ENCODE measurements at places on chromosomes 5 and 9.
A peak's percentile ranks its signal among the peaks of the same experiment; 100 is the strongest.

GRCh38 chr5:125536095-125536494, 789.7 kb upstream of the ZNF608 start:
- DNase-seq = no peak

- peak; percentile 44 for DNase-seq
These were observed 491.2 kb downstream of the PSAT1 start for GRCh38 chr9:78788101-78788500.

GRCh38 chr5:173714551-173715428, 98.3 kb upstream of the BOD1 start:
- peak; percentile 86 for DNase-seq

GRCh38 chr9:68808338-68808890, 103.4 kb downstream of the PIP5K1B start:
- DNase-seq = no peak

DNA sequence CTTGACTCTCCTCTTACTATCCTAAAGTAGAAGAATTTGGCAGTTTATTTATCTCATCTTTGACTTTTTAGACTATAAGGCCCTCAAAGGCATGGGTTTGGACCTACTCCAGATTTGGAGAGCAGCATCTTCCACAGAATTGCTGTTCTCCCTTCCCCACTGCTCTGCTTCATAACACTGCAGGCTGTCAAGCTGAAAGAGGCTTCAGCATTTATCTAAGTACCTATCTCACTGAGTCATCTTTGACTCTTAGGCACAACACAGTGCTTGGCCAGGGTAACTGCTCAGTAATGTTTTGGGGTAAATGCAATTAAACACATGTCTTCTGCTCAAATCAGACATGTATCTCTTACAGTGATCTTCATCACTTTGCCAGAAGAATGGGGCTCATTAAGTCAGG, 60.6 kb downstream of the GRIN3A start:
- no peak for DNase-seq

DNA sequence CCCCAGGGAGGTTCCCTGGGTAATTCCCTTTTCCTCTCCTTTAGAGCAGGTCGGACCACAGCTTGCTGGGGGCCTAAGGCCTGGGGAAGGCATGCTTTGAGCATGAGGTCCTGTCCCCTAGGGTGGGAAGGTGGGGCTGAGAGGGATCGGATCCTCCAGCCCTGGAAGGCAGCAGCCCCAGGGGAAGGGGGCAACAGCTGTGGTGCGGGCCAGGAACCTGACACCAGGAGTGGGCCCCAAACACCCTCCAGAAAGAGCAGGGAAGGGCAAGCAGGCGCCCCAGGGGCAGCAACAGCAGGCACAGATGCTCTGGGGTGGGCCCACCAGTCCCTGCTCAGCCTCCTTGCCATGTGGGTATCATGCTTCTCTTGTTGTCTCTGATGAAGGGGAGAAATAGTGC, 3.2 kb upstream of the CORO2A start:
- no peak for DNase-seq

DNA sequence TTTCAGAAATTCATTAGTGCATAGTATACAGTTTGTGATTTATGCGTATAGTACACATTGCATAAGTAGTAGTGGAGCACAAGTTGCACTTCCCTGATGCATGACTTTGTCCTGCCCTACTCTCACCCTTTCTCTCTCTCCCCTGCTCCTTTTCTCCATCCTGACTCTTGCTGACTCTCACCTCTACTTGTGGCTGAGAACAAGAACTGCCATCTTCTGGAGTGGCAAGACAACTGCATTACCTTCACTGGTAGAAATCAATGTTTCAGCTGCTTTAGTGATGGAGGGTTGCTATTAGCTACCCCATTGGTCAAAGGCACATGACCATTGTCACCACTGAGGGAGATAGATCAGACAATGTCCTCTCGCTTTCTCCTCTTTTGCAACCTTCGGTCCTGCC, 26.9 kb downstream of the SPEF2 start:
- DNase-seq = no peak

GRCh38 chr9:93617273-93617672, 40.9 kb downstream of the PHF2 start:
- DNase-seq = no peak

DNA sequence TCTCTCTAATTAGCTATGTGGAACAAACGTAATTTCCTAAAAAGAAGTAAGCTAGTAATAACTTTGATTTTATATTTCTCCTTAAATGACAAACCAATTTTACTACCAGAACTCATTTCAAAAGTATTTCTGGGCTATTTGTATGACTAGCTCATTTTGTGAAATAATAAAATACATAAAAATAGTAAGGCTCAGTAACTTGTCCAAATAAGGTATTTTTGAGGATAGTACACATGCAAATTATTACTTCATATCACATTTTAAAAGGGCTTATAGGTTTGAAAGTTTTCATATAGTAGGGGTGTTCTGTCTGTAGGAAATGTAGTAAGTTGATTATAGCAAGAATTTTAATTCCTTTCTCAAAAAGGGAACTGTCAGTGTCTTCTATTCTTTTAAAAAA, 26.5 kb downstream of the C9orf85 start:
- DNase-seq = no peak

DNA sequence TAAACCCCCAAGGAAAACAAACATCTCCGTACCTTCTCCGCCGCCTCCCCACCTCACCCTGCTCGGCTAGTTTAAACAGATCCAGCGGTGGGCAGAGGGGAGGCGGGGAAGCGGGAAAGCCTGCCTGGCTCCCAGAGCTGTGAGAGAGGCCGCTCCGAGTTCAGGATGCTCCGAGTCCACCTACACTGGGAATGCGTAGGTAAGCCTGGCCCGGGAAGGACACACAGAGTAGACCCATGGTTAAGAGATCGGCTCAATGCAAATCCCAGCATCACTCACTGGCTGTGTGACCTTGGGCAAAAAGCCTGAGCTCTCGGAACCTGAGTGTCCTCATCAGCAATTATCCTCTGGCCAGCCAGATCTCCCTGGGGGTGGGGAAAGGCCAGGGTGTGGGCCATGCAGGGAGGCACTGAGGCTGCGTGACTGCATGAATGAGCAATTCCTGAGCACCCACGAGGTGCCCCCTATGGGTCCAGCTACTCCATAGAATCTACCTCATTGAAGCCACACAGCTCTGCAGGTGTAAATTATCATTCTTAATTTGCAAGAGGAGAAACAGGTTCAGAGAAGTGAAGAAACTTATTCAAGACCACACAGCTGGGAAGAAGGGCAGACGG, 30.5 kb upstream of the LMX1B start:
- no peak for DNase-seq

- peak; percentile 98 for DNase-seq
These were observed 19.2 kb downstream of the GSN start for GRCh38 chr9:121286973-121287741.

DNA sequence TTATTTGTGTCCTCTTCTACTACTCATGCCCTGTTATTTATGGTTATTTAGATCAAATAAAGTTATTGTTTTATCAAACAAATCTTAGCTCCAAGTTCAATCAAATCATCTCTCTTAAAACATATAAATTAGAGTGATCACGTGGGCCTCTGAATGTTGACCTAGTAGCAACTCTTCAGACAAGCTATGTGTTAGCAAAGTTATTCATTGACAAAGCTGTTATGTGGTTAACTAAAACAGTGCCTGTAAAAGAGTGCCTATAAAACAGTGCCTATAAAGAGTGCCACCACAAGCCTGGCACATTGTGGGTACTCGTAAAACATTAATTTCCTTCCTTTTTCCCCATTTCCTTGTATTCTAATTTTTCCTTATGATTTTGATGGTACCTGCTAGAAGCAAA, 421.9 kb downstream of the HCN1 start:
- no peak for DNase-seq

DNA sequence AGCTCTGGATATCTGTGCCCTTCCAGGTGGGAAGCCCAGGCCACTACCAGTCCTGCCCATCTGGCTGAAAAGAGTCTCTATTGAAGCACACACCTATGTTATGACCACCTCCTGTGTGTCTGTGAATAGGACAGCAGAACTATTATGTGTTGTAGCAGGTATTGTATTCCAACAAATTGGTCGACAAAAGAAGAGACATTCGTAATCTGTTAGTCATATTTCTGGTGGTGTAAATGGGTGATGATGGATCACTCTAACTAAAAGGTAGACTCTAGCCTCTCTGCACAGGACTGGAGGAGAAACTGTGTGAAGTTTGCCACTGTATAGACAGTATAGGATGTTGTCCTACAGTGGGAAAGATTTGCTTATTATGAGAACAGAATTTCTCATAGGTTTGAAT, 416.1 kb downstream of the TMEM38B start:
- DNase-seq = no peak

DNA sequence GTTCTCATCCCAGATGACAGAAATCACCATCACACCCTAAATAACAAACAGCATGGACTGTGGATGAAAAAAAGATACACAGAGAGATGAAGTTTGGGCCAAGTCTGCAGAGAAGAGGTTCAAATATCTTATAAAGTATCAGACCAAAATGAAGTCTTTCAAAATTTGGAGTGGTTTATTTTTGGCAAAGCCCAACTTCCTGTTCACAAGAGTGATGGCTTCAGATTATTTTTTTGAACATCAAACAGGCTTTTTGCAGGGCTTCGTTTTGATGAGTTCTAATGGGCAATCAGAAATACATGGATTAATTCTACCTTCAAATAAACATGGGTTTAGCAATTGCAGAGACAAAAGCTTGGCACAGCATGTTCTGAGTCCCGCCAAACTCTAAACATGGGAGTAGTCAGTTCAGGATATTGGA, 378.2 kb upstream of the RPS23 start:
- no peak for DNase-seq

DNA sequence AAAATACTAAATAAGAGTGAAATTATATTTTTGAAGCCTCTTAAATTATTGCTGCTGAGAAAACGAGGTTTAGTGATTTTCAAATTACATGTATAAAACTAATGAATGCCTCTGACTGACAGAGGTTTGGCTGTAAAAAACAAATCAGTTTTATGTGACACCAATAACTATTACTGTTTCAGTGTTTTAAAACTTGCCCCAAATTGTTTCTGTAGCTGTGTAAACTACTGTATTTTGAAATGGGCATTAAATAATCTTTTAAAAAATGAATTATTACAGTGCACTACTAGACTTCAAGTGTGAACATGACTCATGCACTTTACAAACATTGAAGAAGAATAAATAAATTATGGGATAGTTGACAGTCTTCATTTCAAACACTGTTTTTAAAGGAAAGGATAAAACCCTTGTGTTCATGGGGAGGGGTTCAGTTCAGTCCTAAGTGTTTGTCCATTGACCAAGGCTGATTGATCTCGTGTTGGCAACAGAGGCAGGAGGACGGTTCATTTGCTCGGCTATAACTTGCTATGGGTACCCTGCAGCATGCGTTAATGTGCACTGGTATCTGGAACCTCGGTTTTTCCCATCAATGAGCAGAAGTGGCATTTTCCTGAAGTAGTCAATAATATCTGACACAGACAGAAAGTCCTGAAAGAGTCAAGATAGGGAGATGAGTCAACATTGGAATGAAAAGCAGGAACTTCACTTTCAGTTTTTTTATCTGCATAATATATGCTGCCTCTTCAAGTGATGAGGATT, 15.6 kb downstream of the C5orf58 start:
- no peak for DNase-seq

DNA sequence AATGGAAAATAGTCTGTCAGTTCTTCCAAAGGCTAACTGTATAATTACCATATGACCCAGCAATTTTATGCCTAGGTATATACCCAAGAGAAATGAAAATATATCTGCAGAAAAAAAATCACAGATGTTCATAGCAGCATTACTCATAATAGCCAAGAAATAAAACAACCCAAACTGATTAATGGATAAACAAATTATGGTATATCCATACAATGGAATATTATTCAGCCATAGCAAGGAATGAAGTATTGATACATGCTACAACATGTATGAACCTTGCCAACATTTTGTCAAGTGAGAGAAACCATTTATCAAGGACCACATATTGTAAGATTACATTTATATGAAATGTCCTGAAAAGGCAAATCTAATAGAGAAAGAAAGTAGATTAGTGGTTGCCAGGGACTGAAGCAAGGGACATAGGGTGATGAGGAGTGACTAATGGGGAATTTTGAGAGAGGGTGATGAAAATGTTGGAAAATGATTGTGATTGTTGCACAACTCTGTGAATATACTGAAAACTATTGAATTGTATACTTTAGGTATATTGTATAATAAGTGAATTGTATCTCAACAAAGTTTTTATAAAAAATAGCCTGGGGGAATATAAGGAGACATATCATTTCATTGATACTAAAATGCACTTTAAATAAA, 114.4 kb downstream of the PBX3 start:
- no peak for DNase-seq

DNA sequence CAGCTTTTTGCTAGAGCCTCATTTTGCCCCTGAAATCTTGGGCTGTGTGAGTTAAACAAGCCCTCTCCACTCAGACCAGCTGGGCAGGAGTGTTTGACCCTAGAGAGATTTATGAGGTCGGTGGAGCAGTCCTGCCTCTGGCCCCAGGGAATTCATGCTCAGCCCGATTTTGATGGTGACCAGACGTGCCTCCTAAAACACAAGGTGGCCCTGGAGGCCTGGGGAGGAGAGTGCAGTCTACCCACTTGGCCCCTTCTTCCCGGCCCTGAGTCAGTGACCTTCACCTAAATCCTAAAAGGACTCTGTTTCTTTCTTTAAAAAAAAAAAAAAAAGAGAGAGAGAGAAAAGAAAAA, 86.6 kb upstream of the SAP30L start:
- DNase-seq = no peak

GRCh38 chr5:77152441-77152840, 58.0 kb upstream of the PDE8B start:
- no peak for DNase-seq

- DNase-seq = no peak
These were observed 130.9 kb upstream of the SV2C start for GRCh38 chr5:75952291-75952690.

DNA sequence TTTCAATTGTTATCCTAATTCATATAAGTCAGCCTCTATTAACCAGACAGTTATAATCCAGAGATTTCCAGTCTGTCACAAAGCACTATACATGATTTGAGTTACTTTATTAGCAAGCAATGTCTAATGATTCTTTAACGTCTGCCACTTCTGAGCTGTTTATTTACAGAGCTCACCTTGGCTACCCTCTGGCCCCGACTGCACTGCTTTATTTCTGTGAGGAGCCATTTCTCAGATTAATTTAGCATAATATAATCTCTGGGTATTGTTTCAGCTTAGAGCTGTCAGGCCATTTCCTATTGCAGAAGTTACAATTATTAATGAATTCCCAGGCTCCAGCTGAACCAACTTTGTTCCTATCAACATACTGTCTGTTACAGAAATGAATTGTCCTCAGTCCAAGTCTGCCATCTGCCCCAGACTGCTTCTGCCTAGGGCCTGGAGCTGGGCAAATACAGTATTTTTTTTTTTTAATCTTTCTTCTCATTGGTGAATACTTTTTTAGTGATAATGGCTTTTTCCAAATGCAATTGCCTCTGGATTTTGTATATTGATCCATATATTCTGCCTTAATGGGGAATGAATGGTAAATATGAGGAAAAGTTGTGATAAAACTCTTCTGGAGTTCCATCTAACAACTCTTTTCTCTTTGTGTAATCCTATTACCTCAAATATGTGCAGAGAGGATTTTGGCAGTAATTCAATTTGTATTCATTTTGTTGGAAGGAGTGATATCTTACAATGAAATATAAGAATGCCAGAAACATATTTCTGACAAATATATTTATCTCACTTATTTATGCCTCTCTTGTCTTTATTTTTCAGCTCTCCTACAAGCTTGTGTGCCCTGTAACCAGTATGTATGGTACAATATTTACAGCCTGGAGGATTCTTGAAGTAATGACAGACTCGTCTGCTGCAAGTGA, 104.7 kb downstream of the FOCAD start:
- DNase-seq = peak; percentile 37
